ENCODE measurements at places on chromosomes 5 and 9.

DNA sequence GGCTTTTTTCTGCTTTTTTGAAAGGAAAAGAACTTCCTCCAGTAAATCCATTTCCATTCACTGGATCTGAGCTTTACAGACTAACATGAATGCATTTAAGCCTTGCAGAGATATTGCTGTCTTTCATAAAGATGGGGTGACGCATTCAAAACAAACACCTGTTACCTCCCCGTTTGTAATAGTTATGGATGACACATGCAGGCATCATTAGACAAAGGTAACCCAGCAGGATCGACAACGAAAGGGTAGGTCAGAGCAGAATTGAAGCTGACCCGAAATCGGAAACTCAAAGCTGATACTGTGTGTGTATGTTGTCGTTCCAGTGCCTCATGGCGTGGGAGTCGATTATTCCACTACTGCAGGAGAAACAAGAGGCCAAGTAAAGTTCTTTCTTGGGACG is 22.2 kb downstream of the SLC46A2 start:
- no peak for DNase-seq

- DNase-seq, result no peak
Observed at GRCh38 chr9:92385477-92385876, 18.9 kb downstream of the OGN start.

DNA sequence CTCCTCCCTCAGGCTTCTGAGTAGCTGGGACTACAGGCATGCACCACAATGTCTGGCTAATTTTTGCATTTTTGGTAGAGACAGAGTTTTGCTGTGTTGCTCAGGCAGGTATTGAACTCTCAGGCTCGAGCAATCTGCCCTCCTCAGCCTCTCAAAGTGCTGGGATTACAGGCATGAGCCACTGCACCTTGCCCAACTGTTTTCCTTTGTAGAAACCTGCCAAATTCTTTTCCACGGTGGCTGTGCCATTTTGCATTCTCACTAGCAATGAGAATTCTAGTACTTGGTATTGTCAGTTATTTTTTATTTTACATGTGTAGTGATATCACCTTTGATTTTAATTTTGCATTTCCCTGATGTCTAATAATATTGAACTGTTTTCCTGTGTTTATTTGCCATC is 7.8 kb downstream of the RMI1 start:
- DNase-seq, result no peak

DNA sequence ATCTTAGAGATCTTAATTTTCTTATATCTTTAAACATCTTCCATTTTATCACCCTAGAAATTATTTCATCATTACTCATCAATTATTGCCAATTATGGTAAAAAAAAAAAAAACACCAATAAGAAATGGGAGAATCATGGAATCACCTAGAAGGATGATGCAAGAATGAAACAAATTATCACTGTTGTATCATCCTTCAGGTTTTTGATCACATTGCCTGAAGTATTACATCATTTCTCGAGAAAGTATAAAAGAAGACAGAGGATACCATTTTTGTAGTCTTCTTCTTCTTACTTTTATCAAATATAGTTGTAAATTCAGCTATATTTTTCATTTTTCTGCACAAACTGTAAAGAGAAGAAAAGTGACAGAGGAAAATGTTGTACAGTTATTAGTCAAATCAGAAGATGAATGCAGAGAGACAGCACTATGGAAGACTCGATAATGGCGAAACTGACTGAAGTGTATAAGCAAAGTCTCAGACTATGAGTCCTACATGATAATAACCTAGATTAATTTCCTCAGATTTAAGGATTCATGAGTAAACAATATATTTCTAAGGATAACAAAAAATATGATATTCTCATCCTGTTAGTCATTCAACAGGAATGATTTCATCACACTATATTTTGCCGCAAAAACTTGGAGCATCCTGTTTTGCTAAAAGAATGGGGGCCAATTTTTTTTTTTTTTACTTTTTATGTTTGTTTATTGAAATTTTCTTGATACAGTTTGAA is 5.9 kb upstream of the STC2 start:
- no peak for DNase-seq

DNA sequence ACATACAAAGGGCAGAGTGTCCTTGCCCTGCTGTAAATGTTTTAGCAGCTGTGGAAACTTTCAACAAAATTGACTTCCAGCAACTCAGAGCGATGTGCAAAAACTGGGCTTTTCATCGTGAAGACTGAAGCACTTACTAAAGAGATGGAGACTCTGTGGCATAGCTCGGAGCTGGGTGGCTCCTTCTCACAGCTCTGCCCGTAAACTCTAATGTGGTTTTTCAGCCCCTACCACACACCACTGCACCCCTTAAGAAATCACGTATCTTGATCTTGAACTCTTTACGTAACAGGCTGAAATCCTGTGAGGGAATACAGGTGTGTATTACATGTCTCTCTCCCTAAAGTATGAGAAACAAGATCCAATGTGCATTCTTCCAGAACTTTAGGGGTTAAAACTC is 124.4 kb downstream of the MEF2C start:
- DNase-seq, result no peak

DNA sequence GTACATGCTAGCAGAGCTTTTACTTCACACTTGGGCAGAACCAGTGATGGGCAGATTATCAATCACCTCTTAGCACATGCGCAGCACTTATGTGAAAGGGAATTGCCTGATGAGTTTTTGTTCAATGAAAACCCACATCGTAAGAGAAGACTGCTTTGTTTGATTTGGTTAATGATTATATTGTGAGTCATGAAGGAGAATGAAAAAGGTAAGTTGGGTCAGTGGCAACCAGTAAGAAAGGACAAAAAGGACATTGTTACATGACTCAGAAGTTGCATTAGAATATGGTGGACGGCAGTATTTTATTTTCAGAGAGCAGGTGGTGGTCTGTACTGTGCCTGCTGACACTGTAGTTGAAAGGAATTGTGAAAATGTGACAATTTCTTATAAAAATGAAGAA is 127.4 kb downstream of the AOPEP start:
- DNase-seq, result no peak

- DNase-seq, result no peak
Observed at GRCh38 chr5:14712666-14713065, 48.1 kb downstream of the OTULIN start.

DNA sequence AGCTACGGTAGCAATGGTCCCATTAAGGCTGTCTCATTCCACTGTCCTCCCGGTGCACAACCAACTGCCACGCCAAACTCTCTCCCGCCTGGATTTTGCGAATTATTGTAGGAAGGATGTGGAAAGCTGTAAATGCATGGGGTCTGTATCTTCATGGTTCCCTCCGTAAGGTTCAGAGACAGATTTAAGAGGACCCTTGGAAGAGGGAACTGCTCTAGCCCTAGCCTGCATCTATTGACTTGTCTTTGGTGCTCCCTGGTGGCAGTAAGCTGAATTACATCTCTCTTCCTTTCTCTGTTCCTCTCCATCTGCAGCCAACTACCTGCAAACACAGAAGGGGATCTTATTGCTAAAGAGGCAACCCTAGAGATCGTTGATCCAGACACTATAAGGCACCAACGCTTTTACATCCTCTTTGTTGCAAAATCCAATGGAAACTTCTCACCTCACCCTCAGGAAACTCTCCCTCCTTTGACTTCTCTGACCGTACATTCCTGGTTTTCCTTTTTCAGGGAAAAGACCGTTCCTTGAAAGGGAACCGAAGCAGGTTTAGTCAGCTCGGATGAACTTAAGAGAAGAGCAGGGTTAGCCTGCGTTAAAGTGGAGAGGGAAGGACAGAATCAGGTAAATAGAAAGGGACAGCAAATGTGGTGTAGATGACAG is 11.9 kb downstream of the CAPSL start:
- DNase-seq, result peak; percentile 66

DNA sequence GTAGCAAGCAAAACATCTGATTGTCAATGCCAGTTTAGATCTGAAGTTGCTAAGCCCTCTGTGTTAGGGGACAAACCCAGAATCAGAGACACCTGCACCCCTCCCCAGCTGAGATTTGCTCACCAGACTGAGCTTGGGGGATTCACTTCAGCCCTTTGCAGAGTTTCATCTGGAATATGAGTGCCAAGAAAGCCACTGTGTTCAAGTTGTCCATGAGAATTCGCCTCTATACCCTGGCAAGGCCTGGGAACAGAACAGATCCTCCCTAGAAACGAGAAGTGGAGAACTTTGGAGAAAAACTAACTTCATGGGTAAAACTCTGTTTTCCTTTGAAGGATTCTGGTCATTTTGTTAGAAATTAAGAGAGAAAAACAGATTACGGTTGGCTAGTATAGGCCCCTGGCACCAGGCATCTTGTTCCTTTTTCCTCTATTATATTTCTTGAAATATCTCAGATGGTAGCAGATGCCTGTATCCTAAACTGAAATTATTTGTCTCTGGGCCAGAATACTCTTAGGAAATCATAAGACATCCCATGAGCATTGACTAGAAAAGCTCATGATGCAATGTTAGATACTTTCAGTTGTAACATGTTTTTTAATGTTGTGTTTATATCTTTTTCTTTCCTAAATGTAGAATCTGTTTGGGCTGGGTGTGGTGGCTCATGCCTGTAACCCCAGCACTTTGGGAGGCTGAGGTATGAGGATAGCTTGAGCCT is 64.4 kb downstream of the SNX18 start:
- DNase-seq, result no peak

GRCh38 chr5:61307611-61308010 is 24.4 kb upstream of the ZSWIM6 start:
- no peak for DNase-seq

DNA sequence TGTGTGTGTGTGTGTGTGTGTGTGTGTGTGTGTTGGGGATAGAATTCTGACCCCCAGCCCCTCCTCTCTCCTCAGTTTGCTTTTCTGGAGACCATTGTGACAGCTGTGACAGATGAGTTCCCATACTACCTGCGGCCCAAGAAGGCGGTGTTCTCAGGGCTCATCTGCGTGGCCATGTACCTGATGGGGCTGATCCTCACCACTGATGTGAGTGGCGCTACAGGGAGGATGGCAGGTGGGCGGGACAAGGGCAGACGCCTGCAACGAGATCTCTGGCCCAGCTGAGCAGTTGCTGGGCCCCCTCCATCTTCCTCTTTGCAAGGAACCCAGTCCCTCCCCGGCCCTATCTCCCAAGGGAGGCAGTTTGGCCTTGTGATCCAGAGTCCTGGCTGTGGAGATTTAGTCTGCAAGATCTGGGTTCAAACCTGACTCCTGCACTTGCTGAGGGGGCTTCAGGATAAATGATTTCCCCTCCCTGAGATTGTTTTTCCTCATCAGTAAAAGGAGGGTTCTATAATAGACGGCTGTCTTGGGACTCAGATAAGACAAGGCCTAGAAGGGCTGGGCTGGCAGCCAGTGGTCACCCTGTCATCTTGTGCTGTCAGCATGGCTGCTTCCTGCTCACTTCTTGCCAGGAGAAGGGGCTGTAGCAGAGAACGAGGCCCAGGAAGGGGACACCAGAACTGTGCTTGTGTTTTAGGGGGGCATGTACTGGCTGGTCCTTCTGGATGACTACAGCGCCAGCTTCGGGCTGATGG is 14.1 kb downstream of the SLC6A7 start:
- DNase-seq, result no peak

DNA sequence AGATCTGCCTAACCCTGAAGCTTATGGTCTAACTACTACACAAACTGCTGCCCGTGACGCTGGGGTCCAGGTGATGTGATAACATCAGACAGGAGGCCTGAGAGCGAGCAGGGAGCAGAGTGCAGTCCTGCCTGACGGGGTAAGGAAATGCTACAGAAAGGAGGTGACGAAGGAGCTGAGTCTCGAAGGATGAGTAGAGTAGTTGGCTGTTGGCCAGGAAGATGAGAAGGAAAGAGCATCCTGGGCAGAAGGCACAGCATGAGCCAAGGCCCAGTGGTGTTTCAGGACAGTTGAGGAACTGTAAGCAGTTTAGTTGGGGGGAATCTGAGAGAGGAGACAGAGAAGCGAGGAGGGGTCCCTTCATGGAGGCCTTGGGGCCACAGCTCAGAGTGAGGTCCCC is 136.0 kb upstream of the TBC1D2 start:
- no peak for DNase-seq

GRCh38 chr9:117723986-117724625 is 19.9 kb downstream of the TLR4 start:
- DNase-seq, result no peak

DNA sequence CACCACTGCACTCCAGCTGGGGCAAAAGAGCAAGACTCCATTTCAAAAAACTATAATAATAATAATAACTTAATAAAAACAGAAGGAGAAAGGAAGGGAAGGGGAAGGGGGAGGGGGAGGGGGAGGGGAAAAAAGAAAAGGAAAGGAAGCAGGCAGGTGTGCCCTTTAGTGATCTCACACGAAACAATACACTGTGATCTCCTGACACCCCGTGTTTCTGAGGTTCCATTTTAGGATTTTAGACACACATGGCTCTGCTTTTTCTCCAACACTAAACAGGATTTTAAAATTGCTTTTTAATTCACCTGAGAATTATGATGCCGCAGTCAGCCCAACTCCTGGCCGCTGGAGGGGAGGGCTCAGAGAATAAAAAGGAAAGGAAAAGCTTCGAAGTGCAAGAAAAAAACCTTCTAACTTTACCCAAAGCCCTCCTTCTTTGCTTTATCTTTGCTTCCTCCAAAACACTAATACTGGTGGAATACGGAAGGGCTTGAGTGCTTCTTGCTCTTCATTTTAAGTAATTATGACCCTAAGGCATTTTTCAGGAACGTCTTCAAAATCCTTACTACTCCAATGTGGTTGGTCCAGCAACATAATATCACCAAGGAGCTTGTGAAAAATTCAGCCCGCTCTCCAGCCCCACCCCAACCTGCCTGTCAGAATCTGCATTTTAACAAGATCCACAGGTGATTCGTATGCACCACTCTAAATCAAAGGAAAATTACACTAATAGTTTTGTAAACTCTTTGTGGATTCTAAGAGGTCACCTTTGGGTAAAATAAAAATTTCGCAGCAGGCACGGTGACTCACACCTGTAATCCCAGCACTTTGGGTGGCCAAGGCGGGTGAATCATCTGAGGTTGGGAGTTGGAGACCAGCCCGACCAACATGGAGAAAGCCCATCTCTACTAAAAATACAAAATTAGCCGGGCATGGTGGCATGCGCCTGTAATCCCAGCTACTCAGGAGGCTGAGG is 66.0 kb downstream of the MYO10 start:
- DNase-seq, result no peak

GRCh38 chr5:3886524-3887451 is 291.2 kb downstream of the IRX1 start:
- no peak for DNase-seq

- no peak for DNase-seq
Observed at GRCh38 chr5:154351566-154351965, 94.2 kb upstream of the SAP30L start.

GRCh38 chr5:148559461-148559860 is 94.9 kb downstream of the HTR4 start:
- DNase-seq, result no peak
